Activated CD4-positive, alpha-beta memory T cell treated with anti-CD3 and anti-CD28 coated beads for 36 hours (primary cell): ENCODE measurements at places on chromosomes 7 and 10.
A peak's percentile ranks its signal among the peaks of the same experiment; 100 is the strongest.

DNA sequence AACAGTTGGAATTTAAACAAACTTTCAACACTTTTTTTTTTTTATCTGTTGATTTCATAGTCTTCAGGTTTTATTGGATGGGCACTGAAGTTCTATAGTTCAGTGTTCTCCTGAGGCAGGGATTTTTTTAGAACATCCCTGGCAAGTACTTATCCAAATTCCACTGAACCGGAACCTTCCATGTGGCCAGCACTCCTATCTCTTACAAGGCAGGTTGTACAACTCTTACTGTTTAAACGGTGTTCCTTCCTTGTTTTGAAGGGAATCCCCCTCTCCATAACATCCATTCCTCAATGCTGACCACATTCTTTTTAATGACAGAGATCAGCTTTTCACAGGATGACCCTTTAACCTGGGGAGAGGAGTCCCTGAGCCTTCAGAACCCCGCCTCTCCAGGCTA, 238.9 kb upstream of the CTBP2 start:
- DNase-seq, result no peak

DNA sequence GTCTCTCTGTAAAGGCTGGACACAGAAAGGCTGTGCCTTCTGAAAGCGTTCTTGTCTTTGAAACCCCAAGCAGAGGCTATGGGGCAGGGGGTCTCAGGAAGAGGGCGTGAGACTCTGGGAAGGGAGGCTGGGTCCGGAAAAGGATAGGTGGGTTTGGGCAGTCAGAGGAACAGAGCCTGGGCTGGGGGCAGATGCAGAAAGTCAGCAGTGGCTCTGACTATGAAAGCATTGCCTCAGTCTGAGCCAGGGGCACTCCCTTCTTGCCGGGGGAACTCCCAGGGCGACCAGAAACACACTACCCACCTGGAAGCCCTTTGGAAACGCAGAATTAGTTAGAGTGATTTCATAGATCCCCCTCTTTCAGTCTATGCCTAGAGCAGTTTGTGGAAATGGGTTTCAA, 72.0 kb downstream of the VWA2 start:
- DNase-seq, result no peak

GRCh38 chr7:98133181-98133580, 26.5 kb downstream of the LMTK2 start:
- peak; percentile 28 for DNase-seq

DNA sequence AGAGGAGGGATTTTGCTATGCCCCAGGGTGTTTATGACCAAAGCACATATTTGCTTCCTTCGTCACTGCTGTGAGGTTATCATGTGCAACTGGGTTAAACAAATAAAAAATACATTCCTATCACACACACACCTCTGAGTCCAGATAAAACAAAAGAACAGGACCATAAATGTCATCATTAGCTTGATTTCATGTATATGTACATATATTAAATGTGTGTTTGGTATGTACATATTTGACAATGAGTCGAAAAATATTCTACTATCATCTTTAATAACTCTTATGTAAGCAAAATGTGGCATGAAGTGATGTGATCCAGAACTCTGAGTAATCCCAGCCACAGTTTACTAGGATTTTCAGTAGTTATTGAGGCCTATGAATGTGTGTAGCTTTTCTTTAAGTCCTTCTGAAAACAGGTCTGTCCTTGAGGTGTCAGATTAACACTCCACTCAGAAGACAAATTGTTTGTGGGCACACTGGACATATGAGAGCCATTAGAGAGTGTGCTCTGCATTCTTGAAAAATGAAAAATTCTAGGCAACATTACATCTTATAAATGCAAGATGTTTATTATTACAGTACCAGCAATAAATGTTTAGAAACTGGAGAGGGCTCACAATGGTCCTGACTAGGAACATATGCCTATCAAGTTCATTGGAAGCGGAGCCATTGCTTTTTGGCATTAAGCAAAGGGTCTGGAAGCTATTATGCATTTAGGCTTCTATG, 335.1 kb upstream of the SEMA3A start:
- no peak for DNase-seq

DNA sequence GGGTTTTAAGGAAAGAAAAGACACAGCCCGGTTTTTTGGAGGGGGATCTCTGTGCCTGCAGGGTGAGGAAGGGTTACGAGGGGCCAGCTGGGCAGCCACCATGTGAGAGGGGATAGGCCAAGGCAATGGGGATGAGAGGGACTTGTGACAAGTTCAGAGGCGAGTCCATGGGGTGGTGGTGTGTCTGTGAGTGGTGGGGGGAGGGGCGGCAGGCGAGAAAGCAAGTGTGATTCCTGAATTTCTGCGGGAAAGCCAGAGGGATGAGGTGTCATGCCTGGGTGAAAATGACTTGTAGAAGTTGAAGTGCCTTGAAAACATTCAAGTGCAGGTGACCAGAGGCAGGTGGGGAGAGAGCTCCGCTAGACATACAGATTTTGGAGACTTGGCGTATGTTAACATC, 61.0 kb upstream of the RNF32 start:
- DNase-seq, result no peak

DNA sequence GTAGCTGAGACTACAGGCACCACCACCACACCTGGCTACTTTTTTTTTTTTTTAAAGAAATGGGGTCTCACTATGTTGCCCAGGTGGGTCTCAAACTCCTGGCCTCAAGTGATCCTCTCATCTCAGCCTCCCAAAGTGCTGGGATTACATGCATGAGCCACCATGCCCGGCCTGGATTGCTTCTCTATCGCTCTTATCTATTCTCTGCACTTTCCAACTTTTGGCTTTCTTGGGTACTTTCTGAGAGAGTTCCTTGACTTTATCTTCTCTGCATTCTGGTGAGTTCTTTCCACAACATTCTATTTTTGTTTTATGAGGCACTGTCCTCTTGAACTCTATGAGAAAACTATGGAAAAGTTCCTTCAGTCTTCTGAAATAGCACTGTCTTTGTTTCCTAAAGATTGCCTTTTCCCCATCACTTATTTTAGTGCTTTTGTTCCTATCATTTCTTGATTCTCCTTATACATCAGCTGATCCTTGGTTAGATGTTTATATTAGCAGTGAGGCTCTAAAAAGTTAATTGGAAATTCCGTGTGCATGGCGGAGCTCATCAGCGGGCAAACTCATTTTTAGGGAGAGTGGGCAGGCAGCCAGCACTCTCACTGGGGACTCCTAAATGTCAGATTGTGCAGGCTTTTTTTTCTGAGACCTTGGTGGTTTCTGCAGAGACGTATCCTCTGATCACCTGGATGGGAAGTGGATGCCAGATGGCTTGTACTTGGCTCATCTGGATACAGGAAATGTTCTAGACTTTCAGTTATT, 43.9 kb downstream of the HIP1 start:
- DNase-seq, result no peak

- DNase-seq, result no peak
These were observed 213.4 kb downstream of the USP6NL start for GRCh38 chr10:11397980-11398580.
